Type B pancreatic cell (in vitro differentiated cells): ENCODE measurements at places on chromosomes 3 and 15. TPM values are rescaled to one million over a fixed set of nuclear protein-coding genes. Genes with fewer than 3 reads are reported as not detected.
A peak's percentile ranks its signal among the peaks of the same experiment; 100 is the strongest.

GOLGA8T gene
- total RNA-seq, result 0.19 and 0.99 TPM in 2 replicates

AP3B2 gene
- total RNA-seq, result 7.3 and 8.0 TPM in 2 replicates

MYEF2 gene
- total RNA-seq, result 35.6 and 50.4 TPM in 2 replicates

ZNF35 gene
- 12.9 and 18.7 TPM in 2 replicates for total RNA-seq

CCR3 gene
- total RNA-seq, result 0.14 TPM in 1 of 2 replicates, not detected in the other

REC114 gene
- total RNA-seq, result not detected in 2 replicates

MINDY2 gene
- 39.8 and 82.1 TPM in 2 replicates for total RNA-seq

GRCh38 chr15:51229907-51230330 is 108.5 kb downstream of the CYP19A1 start:
- DNase-seq, result no peak
- H3K4me3 ChIP-seq, result no peak overlapping the region
- H3K27me3 ChIP-seq, result peaks cover 6% of the 10 kb centered on the region

DNA sequence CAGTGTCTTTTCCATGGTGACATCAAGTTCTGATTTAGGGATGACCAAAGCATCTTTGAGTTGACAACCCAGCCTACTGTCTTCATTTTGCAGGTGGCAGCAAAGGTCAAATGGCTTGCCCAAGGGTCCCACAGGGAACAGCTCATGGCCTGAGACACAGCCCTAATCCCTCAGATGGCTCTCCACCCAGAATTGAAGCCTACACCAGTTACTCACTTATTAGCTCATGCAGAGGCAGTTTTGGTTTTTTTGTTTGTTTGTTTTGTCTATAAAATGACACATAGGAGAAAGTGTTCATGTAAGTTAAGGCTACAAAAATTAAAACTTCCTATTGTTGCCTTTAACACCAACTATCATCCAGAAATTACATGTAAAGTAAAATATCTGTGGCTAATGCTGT is 167.9 kb downstream of the OSBPL10 start:
- DNase-seq, result no peak
- H3K36me3 ChIP-seq, result peaks cover 4% of the 10 kb centered on the region
- no peak overlapping the region for H3K4me3 ChIP-seq

GRCh38 chr3:65196663-65197062 is 508.9 kb upstream of the ADAMTS9 start:
- no peak overlapping the region for H3K4me3 ChIP-seq
- H3K27me3 ChIP-seq, result peaks cover 29% of the 10 kb centered on the region

DNA sequence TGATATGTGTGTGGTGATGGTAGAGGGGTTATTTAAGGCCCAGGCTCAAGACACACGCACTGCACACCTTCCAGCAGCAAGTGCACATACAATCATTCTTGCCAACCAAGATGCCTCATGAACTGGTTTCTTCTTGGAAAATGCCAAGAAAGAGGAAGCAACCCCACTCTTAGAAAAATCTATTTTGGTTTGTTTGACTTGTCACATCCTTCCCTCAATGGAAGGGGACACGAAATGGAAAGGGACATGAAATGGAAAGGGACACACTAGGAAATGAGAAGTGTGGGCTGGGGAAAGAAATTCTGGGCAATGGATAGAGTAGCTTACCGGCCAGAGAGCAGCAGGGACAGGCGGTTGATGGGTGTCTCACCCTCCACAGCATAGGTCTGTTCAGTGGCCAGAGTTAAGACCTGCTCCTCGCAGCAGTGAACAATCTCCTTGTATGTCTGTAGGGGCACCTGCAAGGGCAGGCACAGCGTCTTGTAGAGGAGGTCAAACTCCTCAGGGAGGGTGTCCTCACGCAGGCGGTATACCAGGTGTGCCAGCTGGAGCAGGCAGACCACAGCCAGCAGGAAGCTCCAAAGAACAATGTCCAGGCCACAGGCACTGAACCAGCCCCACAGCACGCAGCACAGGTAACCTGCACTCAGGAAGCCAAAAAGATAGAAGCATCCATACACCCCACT is 640 bp downstream of the POPDC2 start:
- peaks cover 5% of the 10 kb centered on the region for H3K36me3 ChIP-seq
- H3K27me3 ChIP-seq, result no peaks in the 10 kb centered on the region
- no peak overlapping the region for H3K27ac ChIP-seq
- no peaks in the 10 kb centered on the region for H3K4me1 ChIP-seq
- no peak overlapping the region for H3K4me3 ChIP-seq
- no peak for DNase-seq

DNA sequence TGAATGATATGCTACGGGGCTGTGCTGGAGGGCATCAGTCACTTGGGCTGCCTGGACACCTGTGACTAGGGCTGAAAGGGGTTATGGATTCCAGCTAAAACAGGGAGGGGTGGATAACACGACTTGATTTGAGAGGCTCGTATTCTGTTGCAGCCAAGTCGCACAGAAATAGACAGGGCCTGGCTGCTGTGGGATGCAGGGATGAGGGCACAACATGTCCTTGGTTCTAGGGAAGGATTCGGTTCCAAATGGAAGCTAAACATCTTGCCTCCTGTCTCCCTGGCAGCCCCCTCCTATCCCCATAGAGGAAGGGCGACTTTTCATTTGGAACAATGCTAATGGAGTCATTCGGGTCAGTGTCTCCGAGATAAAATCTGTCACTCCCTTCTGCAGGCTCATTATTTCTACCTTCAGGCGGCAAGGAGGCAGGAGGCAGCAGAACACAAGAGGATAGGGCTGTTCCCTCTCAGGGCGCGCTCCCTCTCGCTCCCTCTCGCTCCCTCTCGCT is 433.8 kb upstream of the RBMS3 start:
- H3K27ac ChIP-seq, result no peak overlapping the region
- peaks cover 19% of the 10 kb centered on the region for H3K4me1 ChIP-seq
- DNase-seq, result no peak
- H3K27me3 ChIP-seq, result peaks cover 6% of the 10 kb centered on the region
- H3K36me3 ChIP-seq, result no peaks in the 10 kb centered on the region

DNA sequence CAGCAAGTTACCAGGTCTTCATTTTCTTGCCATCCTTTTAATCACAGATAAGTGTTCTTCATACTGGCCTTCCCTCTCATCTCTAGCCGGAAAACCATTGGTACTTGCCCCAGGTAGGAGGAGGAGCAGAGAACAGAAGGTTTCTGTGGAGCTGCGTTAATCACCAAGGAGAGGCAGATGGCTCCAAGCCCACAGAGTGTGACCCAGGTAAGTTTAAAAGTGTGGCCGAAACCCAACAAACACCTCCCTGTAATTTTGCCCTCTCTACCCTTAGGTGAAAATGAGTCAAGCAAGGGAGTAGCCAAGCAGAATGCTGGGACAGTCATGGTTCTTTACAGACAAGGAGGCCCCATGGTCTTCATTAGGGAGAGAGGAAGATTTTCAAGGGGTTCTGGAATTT is 37.3 kb downstream of the NFKBIZ start:
- no peak for DNase-seq
- no peaks in the 10 kb centered on the region for H3K36me3 ChIP-seq
- H3K27ac ChIP-seq, result no peak overlapping the region
- no peaks in the 10 kb centered on the region for H3K4me1 ChIP-seq
- no peak overlapping the region for H3K4me3 ChIP-seq
- no peaks in the 10 kb centered on the region for H3K27me3 ChIP-seq

- peaks cover 20% of the 10 kb centered on the region for H3K4me1 ChIP-seq
- no peak for DNase-seq
- H3K27ac ChIP-seq, result no peak overlapping the region
Measured at GRCh38 chr3:43874731-43875130, 184.0 kb downstream of the ABHD5 start.

DNA sequence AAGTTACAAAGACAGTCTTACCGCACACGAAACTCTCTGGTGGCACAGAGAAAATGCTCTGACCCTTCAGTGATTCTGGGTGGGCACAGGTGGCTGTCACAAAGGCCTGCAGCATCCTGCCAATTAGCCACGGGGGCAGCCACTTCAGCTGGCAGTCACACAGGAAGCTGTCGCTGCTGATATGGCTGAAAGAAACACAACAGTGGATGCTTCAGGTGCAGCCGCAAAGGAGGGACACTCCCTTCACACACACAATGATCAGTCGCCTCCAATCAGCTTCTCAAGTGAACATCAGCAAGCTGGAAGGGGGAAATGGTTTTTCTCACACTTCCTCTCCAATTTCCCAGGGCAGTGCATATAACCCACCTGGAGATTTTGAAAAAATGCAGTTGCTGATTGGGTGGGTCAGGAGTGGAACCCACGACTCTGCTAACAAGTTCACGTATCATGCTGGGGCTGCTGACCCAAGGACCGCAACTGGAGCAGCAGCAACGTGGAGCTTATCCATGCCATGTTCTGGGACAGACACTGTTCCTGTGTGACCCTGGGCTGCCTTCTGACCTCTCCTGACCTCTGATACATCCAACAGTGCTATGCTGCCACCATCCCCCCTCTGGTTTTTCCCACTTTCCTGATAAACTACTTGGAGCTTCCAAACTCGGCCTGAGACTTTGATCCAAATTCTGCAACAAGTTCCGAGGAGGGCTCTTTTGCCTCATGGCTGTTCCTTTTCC is 106.6 kb downstream of the LRIG1 start:
- no peak overlapping the region for H3K27ac ChIP-seq
- peaks cover 32% of the 10 kb centered on the region for H3K4me1 ChIP-seq
- no peak for DNase-seq
- peaks cover 47% of the 10 kb centered on the region for H3K36me3 ChIP-seq

GRCh38 chr15:70376929-70377691 is 279.4 kb upstream of the TLE3 start:
- peak overlapping the region; percentile 59 for H3K4me3 ChIP-seq
- H3K4me1 ChIP-seq, result peaks cover 27% of the 10 kb centered on the region

DNA sequence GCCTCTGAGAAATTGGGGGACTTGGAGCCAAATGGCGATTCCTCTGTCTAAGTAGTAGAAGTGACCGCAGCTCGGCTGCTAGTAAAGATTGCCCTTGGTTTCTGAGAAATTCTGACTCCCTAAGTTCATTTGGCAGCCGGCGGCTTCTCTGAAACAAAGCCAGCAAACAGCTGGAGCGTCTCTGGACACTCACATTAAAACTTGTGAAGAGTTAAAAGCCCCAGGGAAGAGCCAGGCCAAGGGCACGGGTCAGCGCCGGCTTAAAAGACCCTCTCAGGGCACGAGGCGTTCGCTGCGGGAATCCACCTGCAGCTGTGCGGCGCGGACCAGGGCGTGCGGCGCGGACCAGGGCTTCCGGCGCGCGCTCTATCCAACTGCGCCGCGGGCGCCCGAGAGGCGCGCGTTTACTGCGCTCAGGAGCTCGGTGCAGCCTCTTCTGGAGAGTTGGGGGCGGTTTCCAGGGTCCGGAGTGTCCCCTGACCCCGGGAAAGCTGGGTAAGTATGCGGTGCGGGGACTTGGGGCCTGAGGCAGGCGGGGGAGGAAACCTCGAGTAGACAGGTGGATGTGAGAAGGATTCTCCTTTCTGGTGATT is at the start of gene COL6A5:
Gene COL6A5, plus strand, starts transcription at position 186 of the 593 bp plus-strand sequence. CDS start 27,967 bp downstream, outside the sequence.
- H3K27ac ChIP-seq, result no peak within 1 kb of the TSS
- no peak for DNase-seq
- no peak within 1 kb of the TSS for H3K4me3 ChIP-seq
- H3K27me3 ChIP-seq, result peaks cover 71% of the 10 kb centered on the region

- DNase-seq, result no peak
- H3K4me3 ChIP-seq, result no peak overlapping the region
- no peaks in the 10 kb centered on the region for H3K36me3 ChIP-seq
- no peaks in the 10 kb centered on the region for H3K27me3 ChIP-seq
- no peak overlapping the region for H3K27ac ChIP-seq
- H3K4me1 ChIP-seq, result no peaks in the 10 kb centered on the region
Measured at GRCh38 chr3:195769551-195769950, 42.2 kb downstream of the MUC4 start.

- H3K4me3 ChIP-seq, result peak within 1 kb of the TSS; percentile 90
- H3K27ac ChIP-seq, result peak within 1 kb of the TSS; percentile 91
- H3K27me3 ChIP-seq, result peaks cover 6% of the 10 kb centered on the region
- DNase-seq, result no peak
Measured at GRCh38 chr3:197555281-197556261, at the start of gene BDH1. BDH1 (minus strand) TSS chr3:197555968; CDS start chr3:197546443, 9,525 bp downstream.

- H3K27ac ChIP-seq, result no peak overlapping the region
- no peak overlapping the region for H3K4me3 ChIP-seq
- H3K4me1 ChIP-seq, result peaks cover 18% of the 10 kb centered on the region
- H3K36me3 ChIP-seq, result peaks cover 11% of the 10 kb centered on the region
- no peaks in the 10 kb centered on the region for H3K27me3 ChIP-seq
- no peak for DNase-seq
Measured at GRCh38 chr15:80563372-80563997, 131.6 kb upstream of the ABHD17C start.

GRCh38 chr3:133274477-133274876 is 125.4 kb upstream of the BFSP2 start:
- H3K36me3 ChIP-seq, result no peaks in the 10 kb centered on the region
- DNase-seq, result no peak
- peaks cover 6% of the 10 kb centered on the region for H3K4me1 ChIP-seq
- H3K27me3 ChIP-seq, result peaks cover 4% of the 10 kb centered on the region

GRCh38 chr3:99690761-99691369 is 52.5 kb downstream of the COL8A1 start:
- no peaks in the 10 kb centered on the region for H3K4me1 ChIP-seq
- H3K27ac ChIP-seq, result no peak overlapping the region
- DNase-seq, result no peak
- no peak overlapping the region for H3K4me3 ChIP-seq
- H3K36me3 ChIP-seq, result no peaks in the 10 kb centered on the region

DNA sequence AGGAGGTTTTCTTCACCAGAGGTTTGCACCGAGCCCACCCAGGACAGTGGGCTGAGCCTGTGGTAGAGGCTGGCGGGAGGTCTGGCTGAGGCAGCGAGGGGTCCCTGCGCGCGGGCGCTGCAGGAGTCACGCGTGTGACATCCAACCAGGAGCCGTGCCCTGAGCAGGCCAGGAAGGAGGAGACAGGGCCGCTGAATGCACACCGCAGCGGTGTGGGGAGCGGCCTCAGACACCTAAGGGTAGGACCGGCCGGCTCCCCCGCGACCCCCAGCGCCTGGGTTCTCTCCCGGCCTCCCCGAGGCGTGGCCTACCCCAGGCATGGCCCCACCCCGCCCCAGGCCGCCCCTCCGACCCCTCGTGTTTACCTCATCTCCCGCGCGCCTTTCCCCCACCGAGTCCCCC is 412 bp downstream of the SLC41A3 start:
- H3K4me3 ChIP-seq, result peak overlapping the region; percentile 93
- H3K27ac ChIP-seq, result peak overlapping the region; percentile 75
- no peaks in the 10 kb centered on the region for H3K27me3 ChIP-seq
